NCI-H2081 (cell line): ENCODE measurements at places on chromosomes 6 and 20.

DNA sequence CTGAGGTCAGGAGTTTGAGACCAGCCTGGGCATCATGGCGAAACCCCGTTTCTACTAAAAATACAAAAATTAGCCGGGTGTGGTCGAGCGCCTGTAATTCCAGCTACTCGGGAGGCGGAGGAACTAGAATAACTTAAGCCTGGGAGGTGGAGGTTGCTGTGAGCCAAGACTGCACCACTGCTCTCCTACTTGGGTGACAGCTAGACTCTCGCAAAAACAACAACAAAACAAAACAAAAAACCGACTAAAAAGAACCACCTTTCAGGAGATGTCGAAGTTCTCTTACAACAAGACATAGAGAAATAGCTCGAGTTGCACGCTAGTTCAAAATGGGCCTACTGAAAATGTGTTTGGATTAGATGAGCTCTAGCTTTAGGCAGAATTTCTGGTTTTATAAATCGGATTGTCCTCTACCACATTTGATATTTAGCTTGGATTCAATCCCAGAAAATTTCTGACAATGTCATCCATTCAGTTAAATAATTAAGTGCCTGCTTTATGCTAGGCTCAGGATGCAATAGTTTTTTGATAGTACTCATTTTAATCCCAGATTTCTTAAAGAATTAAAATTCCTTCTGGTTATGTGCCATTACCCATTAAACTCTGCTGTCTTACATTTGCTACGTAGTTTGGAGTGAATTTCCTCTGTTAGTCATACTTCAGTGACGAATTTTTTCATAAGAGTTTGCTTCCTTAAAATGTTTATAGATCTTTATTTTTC, 137.5 kb upstream of the SHLD1 start:
- DNase-seq, result no peak

- no peak for DNase-seq
These were observed 10.8 kb upstream of the MICAL1 start for GRCh38 chr6:109466212-109466923.

GRCh38 chr6:168873278-168874190, 380.1 kb downstream of the THBS2 start:
- no peak for DNase-seq

- DNase-seq, result no peak
These were observed 646.6 kb upstream of the HS3ST5 start for GRCh38 chr6:114989279-114989964.

DNA sequence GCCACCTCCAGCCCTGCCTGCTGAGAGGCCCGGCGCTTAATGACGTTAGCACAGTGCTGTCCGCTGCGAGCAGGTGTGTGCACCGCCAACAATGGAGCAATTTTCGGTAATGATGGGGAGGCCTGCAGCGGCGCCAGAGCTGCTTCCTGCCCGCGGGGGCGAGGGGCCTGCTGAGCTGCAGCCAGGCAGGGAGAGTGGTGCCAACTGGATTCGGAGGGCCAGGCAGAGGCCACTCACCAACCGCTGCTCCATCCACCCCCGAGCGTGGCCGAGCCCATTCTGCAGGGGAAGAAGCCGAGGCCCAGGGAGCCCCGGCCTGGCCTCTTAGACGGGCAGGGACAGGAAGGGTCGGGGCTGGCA, 9.6 kb downstream of the HRH3 start:
- peak; percentile 92 for DNase-seq

- DNase-seq, result no peak
These were observed 3.2 kb downstream of the PTPN1 start for GRCh38 chr20:50513169-50514034.

- no peak for DNase-seq
These were observed 76.6 kb upstream of the CCDC167 start for GRCh38 chr6:37576336-37576737.

DNA sequence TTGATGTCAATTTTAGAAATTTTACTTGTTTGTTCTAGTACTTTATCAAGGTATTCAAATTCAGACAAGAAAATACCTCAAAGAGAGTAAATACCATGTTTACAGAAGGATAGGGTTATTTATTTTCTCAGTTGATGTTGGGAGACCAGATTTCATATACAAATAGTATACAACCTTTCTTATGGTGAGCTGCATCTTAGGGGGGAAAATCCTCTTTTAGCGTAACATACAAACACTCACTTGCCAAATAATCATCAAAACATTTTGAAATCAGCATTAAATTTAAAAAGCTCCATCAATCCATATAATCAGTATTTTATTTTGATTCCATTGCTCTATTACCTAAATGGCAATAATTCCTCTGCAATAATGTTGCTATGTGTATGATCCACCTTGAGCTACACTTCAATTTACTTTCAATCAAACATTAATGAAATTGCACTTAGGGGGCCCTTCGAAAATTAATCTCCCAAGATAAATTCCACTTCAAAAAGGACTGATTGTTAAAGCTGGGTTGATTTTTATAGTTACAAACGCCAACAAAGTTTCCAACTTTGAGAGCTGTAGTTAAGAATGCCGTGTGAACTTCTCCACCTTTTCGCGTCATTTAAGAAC, 2.2 kb downstream of the NKX2-4 start:
- DNase-seq, result no peak

- DNase-seq, result no peak
These were observed 48.2 kb downstream of the MRPL14 start for GRCh38 chr6:44078827-44079671.

DNA sequence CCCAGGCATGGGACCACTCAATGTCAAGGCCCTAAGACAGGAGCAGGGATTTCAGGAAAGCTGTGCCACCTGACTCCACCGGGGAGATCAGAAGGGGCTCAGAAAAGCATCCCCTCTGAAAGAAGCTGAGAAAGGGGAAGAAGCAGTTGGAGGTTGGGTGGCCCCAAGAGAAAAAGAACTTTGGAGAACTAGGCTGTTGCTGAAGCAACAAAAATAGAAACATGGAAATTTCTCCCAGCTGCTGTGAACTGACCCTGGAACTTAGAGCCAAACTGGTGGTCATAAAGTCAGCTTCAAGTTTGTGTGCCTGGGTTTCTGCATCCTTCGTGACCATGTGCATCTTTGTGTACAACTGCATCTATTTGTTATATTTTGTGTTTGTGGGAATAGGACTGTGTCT, 534.5 kb downstream of the MAFB start:
- DNase-seq, result no peak

GRCh38 chr6:39881851-39882530, 52.3 kb downstream of the MOCS1 start:
- DNase-seq, result no peak

GRCh38 chr6:144585217-144585814, 300.2 kb downstream of the UTRN start:
- peak; percentile 72 for DNase-seq

DNA sequence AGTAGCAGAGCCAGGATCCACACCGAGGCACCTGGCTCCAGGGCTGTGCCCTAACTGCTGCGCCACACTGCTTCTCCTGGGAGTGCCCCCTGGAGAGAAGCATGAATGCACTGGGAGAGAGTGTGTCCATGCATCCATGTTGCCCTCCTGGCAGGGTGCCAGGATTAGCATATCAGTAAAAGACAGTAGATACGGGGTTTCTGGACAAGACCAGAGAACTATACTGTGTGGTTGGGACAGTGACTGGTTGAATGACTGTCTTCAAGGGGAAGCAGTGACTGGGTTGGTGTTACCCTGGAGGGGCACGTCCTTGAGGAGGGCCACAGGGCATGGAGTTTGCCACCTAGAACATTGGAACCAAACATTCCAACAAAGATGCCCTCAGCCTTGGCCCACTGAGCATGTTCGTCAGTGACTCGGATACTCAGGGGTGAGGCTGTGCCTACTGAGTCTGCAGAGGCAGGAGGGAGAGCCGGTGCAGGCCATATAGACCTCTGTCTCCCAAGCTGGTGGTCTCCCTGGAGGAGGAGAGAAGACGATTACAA, 288.8 kb downstream of the CDC5L start:
- no peak for DNase-seq

GRCh38 chr6:22132656-22133055, 164.2 kb downstream of the PRL start:
- DNase-seq, result no peak

- DNase-seq, result no peak
These were observed 56.7 kb upstream of the PSMF1 start for GRCh38 chr20:1061484-1062221.

GRCh38 chr20:11443382-11444119, 474.1 kb upstream of the BTBD3 start:
- DNase-seq, result no peak

GRCh38 chr6:26319405-26320128, 45.4 kb upstream of the BTN3A2 start:
- DNase-seq, result no peak

DNA sequence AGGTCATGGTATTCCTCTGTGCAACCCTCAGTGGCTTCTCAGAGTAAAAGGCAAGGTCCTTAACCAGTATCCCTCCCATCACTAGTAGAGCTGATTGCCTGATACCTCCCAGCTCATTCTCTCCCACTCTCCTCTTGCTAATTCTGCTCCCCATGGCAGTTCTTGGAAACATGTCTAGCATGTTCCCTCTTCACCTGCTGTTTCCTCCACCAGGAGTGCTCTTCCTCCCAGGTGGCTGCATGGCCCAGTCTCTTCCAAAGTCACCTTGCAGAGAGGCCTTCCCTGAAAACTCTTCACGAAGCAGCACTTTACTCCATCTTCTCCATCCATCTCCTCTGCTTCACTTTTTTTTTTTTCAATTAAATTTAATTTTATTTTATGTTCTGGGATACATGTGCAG, 36.2 kb upstream of the OLIG3 start:
- no peak for DNase-seq

DNA sequence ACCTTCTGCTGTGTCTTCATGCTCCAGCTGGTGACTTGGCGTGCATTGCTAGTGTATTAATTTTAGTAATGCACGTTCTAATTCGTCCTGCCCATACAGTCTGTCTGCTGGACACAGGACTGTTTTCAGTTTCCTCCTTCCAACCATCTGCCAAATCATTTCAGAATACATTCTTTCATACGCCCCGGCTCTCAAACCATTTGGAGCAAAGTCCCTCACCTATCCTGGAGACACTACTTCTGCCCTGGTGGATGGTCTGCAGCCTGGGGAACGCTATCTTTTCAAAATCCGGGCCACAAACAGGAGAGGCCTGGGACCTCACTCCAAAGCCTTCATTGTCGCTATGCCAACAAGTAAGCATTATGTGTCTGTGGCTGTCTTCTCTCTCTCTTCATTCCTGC, 60.5 kb downstream of the FNDC1 start:
- no peak for DNase-seq

GRCh38 chr6:133671376-133671775, 217.5 kb upstream of the TCF21 start:
- no peak for DNase-seq

DNA sequence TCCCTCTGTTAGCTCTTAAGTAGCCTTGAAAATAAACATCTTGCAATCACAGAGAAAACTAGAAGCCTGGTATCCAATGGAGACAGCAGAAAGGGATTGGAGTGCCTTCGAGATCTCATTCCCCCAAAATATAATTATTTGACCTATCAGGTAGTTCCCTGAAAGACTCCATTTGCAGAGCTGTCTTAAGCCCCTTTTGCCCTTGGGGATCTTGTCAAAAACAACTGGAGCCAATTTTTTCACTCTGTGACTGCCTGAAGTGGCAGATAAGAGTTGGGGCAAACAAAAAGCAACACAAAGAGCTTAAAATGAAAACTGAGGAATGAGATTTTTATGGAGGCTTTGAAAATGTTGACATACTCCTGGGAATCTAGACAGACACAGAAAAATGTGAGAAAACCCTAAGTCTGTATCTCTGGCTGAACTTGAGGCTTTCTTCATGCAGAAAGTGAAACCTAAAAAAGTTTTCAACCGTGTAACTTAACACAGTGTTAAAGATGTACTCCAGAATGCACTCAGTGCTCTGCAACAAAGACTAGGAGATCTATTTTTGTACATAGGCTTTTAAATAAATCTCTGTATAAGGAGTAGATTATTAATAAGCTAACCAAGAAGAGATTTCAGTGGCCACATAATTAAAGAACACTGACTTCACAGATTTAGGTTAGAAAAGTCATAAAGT, 971.1 kb upstream of the MAN1A1 start:
- DNase-seq, result no peak

DNA sequence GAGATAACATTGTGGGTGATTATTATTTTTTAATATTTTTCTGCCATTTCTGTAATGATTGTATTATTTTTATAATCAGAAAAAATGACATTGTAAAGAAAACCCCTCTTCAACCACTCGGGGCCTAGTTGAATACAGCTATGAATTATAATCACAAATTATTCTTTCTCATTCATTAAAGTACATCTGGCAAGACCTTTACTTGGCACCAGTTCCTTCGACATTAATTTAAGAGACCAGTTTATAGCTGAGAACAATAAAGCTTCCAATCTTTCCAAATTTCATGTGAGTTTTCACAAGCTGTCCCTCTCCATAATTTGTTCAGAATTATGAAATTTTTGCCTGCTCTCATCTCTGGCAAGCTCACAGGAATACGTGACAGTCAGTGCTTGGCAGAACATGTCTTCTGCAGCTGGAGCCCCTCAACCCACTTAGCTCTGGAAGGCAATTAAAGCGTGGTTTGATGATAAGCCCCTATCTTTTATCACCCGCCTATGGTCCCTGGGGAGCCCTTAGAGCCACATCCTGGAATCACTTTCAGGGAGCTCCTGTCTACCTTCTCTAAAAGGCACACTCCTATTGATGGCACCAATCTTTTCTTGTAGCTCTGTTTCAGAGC, 237.2 kb upstream of the PRND start:
- no peak for DNase-seq

DNA sequence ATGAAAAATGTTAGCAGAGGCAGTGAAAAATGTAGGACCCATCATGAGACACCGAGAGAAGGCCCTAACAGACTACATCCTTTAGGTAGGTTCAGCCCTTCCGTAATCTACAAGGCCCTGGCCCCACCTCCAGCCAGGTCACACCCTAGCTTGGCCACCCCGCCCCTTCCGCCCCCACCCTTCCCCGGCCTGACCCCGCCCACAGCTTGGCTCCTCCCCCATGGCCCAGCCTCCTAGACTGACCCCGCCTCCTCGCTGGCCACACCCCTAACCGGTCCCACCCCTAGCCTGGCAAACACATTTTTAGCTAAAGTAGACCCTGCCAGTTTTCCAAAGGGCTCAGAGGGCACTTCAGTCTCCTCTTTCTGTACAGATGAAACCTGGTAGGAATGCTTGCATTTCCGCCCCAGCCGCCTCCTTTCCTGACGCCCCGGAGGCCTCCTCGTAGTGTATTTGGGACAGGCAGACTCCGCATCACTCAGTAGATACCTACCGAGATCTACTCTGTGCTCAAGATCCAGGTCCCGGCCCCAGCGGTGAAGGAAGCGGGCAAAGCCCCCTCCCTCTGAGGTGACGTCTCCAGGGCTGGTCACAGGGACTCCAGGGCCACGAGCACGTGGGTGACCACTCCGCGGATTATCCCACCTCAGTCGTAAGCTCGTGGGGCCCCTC, 443.5 kb downstream of the PREX1 start:
- DNase-seq, result no peak

- DNase-seq, result no peak
These were observed 79.9 kb upstream of the GLP1R start for GRCh38 chr6:38968702-38969149.

DNA sequence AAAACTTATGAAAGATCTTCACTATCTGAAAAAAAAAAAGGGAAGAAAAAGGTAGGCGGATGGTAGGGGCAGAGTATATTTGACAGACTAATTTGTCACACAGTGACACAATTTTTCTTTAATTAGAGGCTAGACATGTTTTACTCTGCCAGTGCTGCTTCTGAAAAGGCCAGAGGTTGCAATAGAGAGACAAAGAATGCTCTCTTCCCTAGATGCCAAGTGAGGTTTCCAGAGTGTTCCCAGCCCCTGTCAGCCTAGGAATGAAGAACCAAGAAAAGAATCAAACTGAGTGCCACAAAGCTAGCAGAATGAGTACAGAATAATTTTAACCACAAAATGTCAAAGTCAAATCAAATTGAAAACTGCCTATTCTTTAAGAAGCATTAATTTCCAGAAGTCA, 13.0 kb downstream of the PNISR start:
- no peak for DNase-seq
